Stimulated activated CD4-positive, alpha-beta T cell treated with anti-CD3 and anti-CD28 coated beads, Interleukin-1b, Interleukin-23, amount 100 ng/mL, for 48 hours (primary cell): ENCODE measurements at places on chromosomes 7 and 10.

- DNase-seq, result no peak
Measured at GRCh38 chr10:113091920-113092319, 141.9 kb downstream of the TCF7L2 start.

DNA sequence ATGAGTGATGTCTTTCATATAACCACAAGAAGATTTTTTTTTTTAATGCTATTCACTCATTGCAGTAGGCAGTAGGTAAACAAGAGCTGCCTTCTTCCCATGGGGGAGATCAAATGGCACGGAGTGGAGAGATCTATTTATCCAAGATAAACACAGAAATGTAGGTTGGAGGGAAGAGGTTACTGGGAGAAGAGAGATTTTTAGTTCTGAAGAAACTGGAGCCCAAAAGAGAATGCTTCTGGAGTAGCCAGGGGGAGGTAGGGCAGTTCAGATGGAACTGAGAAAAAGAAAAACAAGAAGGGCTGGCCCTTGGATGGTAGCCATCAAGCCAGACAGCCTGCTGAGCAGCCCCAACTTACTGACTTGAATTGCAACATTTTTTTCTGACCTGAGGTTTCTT lies 270.1 kb upstream of the TPK1 start:
- DNase-seq, result no peak

DNA sequence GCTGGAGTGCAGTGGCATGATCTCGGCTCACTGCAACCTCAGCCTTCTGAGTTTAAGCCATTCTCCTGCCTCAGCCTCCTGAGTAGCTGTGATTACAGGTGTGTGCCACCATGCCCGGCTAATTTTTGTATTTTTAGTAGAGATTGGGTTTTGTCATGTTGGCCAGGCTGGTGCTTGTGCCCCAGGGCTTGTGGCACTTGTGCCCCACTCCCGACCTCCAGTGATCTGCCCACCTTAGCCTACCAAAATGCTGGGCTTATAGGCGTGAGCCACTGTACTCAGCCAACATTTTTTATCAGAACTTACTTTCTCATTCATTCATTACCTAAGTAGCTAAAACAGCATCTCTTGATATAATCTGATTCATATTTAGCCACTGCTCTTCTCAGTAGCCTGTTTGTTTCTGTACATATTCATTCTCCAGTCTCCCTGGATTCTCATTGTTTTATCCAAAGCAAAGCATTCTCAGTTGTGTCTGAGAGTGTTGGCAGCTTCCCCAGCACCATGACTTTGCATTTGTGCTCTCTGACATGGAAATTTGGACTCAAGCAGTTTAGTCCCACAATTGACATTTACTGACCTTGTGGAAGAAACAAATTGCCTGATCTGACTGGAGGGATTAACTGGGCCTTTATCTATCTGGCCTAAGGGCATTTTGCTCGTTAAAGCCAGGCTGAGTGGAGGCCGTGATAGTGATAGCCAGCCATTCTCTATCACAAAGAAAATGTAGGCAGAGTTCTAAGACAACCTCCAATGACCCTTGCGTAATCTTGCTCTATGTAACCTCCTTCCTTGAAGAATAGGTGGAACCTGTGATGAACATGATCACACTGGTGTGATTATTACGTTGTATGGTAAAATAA lies 44.9 kb downstream of the AKR1B15 start:
- no peak for DNase-seq

GRCh38 chr7:100053215-100053614 lies 3.6 kb downstream of the ZSCAN21 start:
- DNase-seq, result peak; percentile 24

DNA sequence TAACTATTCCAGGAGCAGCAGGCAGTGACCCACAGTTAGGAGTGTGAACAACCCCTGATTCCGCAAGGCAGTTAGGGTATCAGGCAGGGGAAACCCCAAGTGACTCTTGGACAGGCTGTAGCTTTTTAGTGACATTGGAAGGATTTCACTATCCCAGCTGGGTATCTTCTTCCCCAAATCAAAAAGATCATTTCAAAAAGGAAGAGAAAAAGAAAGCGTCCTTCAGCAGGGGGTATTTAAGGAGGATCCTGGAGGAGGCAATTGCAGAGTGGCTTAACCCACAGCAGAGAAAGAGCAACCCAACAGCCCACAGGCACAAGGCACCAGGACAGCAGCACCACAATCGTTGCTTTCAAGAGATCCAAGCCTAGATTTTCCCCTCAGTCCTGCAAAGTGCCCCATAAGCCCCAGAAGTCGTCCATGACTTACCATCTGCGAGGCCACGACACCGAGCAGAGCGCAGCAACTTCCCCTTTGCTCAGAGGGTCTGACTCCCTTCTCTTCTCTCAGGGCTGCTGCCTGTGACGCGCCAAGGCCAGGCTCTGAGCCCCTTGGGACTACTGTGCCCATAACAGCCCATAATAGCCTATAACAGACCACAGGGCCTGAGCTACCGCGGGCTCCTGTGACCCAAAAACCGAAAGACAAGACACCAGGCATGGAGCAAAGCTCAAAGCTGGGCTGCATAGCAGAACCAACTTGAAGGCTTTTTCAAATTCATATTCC lies 19.8 kb downstream of the PIK3AP1 start:
- no peak for DNase-seq

- no peak for DNase-seq
Measured at GRCh38 chr7:23285657-23286646, 13.2 kb upstream of the MALSU1 start.
